ENCODE measurements at places on chromosomes 5 and 9.

GRCh38 chr9:3534614-3535404 is 9.0 kb upstream of the RFX3 start:
- DNase-seq, result no peak

DNA sequence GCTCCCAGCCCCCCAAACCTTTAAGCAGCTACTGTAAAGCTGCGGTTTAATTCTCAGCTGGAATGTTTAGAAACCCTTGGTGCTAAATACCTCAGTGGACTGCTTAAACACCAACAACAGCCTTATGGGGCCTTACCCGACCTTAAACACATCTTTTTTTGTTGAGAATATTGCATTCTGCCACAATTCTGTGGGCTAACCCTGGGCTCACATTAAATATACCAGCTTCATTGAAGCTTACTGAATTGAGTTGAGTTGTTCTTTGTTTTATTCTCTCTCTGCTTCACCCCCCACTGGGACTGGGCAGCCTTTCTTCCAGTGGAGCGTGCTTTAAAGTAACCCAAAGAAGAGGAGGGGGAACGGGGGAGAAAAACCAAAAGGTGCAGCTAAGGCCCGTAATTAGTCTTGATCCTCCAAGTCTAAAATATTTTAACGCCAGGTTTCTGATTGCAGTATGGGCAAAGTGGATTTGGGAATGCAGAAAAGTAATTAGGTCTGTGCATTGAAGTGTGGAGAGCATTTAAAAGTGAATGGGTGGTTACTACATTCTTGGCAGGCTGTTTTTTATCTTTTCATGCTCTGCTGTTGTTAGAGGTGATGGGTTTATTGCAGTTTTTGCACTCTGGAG is 281.2 kb downstream of the NR2F1-AS1 start:
- no peak for DNase-seq

DNA sequence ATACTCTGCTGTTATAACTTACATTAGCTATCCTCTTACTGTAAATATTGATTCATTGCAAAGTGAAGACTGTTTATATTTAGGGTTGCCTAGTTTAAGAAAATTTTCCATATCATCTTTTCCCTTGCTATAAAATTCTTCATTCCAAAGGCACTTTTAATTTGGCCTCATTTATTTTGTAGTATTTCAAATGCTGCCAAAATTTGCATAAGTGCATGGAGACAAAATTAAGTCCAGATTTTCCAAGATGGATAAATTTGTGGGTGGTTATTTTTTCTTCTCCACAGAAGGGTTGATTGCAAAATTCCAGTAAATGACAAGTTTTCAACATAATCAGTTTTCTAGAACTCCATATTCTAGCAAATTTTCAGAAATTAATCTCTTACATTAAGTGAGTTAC is 141.5 kb upstream of the MTAP start:
- no peak for DNase-seq

DNA sequence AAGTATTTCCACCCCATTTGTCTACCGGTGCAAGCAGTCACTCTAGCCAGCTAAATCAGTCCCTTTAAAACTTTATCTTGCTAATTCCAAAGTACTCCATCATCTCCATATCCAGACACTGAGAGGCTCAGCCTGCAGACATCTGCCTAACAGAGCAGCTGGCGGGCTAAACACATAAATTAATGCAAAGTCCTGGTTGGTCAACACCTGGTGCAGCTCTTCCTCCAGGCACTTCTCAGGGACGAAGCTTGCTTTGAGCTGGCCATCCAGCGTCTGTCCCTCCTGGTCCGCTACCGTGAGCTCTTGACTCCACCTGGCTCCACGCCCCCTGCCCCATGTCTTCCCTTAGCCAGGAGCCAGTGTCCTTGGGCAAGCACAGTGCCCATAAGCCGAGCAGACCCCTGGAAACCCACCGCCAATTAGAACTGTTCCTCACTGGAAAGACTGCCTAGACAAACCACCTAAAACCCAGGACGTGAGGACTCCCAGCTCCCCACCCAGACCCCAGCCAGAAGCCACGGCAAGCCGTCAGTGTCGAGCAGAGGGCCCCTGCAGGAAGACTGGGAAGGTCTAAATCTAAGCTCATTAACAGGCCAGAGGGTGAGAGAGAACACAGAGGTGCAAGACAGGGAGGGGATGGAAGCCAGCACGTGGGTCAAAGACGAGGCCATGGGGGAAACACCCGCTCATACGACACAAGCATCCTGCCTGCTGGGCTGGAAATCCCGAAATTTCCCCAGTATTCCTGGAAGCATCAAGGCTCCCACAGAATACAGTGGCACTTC is 120.0 kb downstream of the COL23A1 start:
- DNase-seq, result no peak

- no peak for DNase-seq
Observed at GRCh38 chr9:127835991-127836516, 18.4 kb downstream of the ENG start.

GRCh38 chr9:4494806-4495205 is 4.5 kb downstream of the SLC1A1 start:
- no peak for DNase-seq

DNA sequence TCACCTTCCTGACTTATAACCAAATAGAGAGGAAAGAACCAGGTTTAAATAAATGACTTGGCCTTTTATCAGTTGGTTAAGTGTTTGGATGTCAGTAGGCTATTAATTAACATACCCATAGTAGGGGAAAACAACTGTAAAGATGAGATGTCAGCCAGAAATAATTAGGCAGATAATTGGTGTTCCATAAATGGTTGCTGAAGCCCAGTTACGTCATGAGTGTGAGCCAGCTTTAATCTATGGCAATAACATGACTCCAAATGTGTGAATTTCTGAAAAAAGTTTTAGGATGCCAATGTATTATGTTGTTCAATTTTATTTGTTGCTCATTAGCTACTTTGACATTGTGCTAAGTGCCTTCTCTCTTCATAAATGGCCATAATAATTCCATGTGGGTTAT is 180.5 kb downstream of the FBXL7 start:
- DNase-seq, result no peak

DNA sequence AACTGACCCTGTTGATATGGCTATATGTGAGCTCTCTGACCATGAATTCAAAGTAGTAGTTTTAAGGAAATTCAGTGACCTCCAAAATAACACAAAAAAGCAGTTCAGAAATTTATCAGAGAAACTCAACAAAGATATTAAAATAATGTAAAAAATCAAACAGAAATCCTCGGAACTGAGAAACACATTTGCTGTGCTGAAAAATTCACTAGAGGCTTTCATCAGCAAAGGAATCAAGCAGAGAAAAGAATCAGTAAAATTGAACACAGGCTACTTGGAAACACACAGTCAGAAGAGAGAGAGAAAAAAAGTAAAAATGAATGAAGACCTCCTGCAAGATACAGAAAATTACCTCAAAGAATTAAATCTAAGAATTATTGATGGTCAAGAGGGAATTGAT is 417.2 kb downstream of the TMEM232 start:
- DNase-seq, result no peak

DNA sequence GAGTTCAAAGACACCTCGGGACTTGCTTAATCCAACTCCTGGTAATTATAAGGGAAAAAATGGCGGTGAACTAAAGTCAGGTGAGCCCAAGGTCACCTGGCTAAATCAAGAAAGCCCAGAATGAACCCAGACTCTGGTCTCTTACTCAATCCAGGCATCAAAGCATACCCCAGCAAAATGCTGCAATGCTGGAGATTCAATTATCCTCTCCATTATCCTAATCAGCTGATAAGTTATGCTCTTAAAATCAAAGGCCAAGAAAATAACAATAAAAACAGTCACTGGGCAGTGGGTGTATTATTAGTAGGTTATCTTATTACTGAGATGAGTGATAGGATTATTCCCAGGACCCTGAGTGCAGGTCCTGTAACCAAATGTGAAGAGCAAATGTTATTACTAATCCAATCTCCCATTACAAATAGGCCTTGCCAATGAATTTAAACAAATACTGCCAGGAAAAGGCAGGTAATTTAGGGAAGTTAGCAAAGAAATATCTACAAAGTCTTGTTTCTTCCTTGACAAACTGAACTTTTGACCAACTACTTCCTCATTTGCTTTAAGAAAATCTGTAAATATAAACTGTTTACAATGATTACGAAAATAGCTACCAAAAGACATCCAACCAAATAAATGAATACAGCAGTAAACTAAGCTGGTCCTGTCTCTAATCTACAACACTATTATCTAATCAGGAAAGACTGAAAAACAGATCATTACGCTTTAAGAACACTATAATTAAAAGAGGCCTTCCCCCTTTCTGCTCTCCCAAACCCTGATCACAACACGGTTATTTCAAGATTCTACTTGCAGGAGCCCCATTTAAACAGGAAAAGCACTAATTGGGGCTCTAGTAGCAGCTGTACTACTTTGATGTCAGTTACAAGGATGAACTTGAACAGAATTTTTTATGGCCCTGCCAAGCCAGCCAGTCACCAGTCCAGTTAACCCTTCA is 103.2 kb downstream of the MED27 start:
- DNase-seq, result no peak

- DNase-seq, result no peak
Observed at GRCh38 chr5:155252025-155252424, 238.5 kb downstream of the KIF4B start.

DNA sequence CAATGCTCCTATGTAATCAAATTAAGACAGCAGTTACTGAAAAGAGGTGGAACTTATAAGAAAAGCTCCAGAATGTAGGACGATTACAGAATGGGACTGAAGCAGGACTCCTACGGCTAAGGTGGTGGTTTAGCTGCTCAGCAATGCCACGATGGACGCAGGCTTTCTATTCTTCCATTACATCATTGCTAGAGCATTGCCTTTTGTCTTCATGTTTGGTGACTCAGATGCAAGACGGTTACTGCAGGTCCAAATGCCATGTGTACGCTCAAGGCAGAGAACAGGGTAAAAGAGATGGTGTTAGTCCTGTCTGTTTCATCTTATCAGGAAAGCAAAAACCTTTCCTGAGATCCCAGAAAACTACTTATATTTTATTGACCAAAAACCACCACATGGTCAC is 255.1 kb downstream of the ZSWIM6 start:
- DNase-seq, result no peak

- no peak for DNase-seq
Observed at GRCh38 chr5:52693280-52693679, 94.4 kb upstream of the ITGA1 start.

- no peak for DNase-seq
Observed at GRCh38 chr5:77181596-77182304, 28.7 kb upstream of the PDE8B start.

- no peak for DNase-seq
Observed at GRCh38 chr9:93909242-93909616, 45.9 kb downstream of the BARX1 start.

GRCh38 chr5:67880876-67881275 is 334.7 kb upstream of the PIK3R1 start:
- DNase-seq, result no peak

- no peak for DNase-seq
Observed at GRCh38 chr9:97668485-97668884, 28.7 kb downstream of the XPA start.

GRCh38 chr5:89338935-89339334 is 456.0 kb upstream of the MEF2C start:
- DNase-seq, result no peak

- DNase-seq, result no peak
Observed at GRCh38 chr5:2109566-2109965, 226.8 kb upstream of the IRX4 start.

- DNase-seq, result no peak
Observed at GRCh38 chr5:137808503-137809135, 54.5 kb upstream of the HNRNPA0 start.

GRCh38 chr9:123756484-123757106 is 173.3 kb downstream of the DENND1A start:
- DNase-seq, result no peak

- no peak for DNase-seq
Observed at GRCh38 chr9:117992006-117992405, 287.8 kb downstream of the TLR4 start.

- DNase-seq, result no peak
Observed at GRCh38 chr9:98555651-98556465, 152.9 kb downstream of the GABBR2 start.

DNA sequence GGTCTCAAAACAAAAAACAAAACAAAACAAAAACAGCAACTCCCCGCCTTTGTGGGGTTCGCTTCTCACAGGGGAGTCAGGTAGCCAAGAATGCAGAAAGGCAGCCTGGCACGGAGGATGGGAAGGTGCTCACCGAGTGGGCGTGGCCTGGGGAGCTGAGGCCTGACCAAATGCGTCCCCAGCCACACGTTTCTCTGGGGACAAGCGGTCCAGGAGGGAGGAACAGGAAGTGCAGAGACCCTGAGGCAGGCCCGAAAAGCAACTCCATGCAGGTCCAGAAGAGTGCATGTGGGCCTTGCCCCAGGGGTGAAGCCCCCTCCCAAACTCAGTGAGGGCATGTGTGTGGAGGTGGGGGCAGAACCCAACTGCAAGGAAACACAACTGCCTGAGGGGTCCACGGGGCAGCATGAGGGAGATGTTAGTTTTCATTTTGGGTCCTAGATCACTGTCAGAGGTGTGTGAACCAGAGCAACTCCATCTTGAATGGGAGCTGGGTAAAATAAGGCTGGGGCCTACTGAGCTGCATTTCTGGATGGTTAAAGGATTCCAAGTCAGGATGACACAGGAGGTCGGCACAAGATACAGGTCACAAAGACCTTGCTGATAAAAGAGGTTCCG is 2.6 kb upstream of the UAP1L1 start:
- no peak for DNase-seq

GRCh38 chr5:101278917-101279316 is 375.8 kb upstream of the ST8SIA4 start:
- no peak for DNase-seq

DNA sequence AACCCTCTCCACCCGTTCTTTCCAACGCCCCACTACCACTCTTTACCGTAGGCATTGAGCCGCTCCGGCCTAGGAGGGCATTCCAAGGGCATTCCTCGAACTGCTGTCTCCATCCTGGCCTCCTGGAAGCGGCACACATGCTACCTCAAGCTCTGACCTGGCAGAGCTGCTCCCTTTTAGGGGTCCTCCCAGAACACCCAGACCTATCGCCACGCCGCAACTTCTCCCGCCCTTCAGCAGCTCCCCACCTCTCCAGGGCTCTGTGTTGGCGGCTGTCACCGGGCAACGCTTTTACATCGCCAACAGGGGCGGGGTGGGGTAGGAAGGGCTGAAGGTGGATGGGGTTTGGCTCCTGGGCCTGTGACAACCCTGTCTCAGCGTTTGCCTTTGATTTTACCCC is 4.6 kb upstream of the MYORG start:
- no peak for DNase-seq

GRCh38 chr9:133375116-133375723 is 640 bp downstream of the SURF4 start:
- no peak for DNase-seq

- no peak for DNase-seq
Observed at GRCh38 chr5:41509399-41510175, 814 bp downstream of the PLCXD3 start.

DNA sequence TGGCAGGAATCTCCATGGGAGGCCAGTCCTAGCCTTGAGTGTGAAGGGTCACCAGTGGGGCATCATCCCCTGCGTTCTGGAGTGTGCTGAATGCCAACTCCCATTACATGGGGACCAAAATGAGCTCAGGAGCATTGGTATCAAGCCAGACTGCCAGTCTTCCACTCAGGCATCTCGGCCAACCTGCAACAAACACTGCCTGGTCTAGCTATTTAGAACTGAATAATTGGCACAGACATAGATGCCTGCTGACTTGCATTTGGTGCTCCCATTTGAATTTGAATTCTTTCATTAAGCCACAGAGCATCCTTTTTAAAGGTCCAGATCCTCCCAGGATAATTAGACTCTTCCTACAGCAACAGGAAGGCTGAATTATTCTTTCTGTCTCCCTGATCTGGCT is 116.6 kb upstream of the ABCA1 start:
- no peak for DNase-seq

GRCh38 chr9:107940616-107941595 is 451.3 kb upstream of the KLF4 start:
- no peak for DNase-seq

GRCh38 chr5:17113174-17113958 is 104.1 kb upstream of the BASP1 start:
- DNase-seq, result no peak
